Kidney capillary endothelial cell (primary cell): ENCODE measurements at places on chromosomes 6 and 20.

GRCh38 chr6:125041740-125042459 lies 79.7 kb downstream of the RNF217 start:
- DNase-seq, result peak; percentile 82

GRCh38 chr20:7938058-7938457 lies 2.2 kb downstream of the HAO1 start:
- DNase-seq, result no peak

DNA sequence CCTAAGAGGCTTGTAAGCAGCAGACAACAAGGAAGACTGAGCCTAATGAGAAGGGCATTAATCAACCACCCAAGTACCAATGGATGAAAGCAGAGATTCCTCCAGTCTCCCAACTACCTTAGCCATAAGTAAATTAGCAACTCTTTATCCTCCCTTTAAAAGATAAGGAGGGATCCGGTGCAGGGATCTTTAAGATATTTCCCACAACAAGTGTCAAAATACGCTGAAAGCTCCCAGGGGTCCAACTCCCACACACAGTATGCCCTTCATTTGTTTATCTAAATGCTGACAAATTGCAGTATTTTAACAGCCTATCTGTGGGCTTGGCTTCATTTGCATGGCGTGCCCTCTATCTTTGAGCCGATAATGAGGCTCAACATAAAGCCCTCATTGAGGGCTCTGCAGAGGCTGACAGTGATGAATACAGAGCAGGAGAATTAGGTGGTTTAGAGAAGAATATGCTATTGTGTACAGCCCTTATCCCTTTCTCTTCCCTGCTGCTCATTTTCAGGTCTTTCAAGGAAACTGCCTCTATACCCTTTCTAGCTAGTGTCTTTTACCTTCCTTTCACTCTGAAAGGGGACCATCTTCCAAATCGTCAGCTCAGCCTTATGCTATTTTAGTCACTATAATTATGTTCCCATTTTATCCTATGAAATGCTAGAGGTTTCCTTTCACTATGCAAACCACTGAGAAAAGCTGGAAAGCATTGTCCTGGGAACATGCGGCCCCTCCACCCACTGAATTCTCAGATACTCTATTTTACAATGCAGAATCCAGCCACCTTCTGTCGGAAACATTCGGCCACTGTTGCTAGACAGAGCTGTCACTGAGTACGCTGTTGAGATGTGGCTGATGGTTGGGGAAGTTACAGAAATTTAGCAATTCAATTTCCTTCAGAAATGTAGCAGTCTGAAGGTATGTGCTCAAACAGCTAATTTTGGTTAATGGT lies 575.2 kb upstream of the JAG1 start:
- no peak for DNase-seq

- peak; percentile 47 for DNase-seq
These were observed 92.8 kb downstream of the CLIC5 start for GRCh38 chr6:45922728-45923351.

- no peak for DNase-seq
These were observed 3.0 kb upstream of the MAS1 start for GRCh38 chr6:159887761-159888160.

DNA sequence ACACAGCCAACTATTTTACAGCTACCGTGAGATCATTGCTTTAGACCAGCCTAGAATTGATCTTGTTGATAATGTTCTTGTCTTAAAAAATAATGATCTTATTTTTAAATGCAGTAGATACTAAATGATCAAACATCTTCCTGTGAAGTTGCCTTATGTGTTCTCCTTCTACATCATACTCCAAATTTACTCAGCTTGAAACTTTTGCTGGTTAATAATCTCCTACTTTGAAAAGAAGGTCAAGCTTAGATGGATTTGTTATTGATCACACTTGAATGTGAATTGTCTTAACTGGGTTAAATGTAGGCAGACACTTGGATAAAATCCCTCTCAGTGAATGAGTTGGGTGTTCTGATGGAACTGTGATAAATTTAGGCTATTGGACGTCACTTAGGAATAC lies 91.9 kb downstream of the HAO1 start:
- DNase-seq, result no peak

DNA sequence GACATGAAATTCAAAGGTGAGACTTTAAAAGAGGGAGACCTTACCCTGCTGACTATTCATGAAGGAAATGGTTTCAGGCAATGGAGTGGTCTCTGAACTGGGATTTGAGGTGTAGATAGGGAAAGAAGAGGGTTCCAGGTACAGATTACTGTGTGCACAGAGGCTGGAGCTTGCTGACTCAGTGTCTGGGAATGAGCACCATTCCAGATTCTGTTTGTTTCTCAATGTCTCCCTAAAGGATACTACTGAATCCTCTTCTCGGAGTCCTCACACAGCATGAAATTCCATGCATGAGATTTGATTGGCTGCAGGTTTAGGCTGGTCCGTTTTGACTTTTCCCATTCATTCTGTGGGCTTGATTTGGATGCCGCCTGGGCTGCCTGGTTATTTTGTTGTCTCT lies 49.0 kb downstream of the PPP1R14C start:
- no peak for DNase-seq

GRCh38 chr6:51644426-51644825 lies 443.0 kb downstream of the PKHD1 start:
- DNase-seq, result no peak

DNA sequence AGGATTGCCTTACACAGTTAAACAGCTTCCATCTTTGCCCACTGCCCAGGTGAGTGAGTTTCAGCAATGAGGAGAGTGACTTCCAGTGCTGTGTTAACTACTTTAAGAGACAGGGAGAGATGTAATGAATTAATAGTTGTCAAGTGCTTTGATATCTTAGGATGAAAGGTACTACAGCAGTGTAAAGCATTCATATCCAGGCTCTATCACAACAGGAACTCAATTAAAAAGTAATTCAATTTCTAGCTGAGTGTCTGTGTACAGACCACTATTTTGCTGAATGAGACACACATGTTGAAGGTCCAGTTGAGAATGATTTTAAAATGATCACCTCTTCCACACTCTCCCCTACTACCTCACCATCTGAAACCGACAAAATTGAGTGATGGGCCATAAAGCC lies 70.7 kb upstream of the BEND3 start:
- no peak for DNase-seq

- no peak for DNase-seq
These were observed 118.7 kb downstream of the BMP2 start for GRCh38 chr20:6886065-6886729.

GRCh38 chr20:46749147-46749546 lies 39.7 kb downstream of the SLC2A10 start:
- DNase-seq, result no peak

GRCh38 chr6:39102821-39103136 lies 12.2 kb downstream of the SAYSD1 start:
- no peak for DNase-seq

GRCh38 chr6:40740518-40740917 lies 153.4 kb upstream of the LRFN2 start:
- no peak for DNase-seq

DNA sequence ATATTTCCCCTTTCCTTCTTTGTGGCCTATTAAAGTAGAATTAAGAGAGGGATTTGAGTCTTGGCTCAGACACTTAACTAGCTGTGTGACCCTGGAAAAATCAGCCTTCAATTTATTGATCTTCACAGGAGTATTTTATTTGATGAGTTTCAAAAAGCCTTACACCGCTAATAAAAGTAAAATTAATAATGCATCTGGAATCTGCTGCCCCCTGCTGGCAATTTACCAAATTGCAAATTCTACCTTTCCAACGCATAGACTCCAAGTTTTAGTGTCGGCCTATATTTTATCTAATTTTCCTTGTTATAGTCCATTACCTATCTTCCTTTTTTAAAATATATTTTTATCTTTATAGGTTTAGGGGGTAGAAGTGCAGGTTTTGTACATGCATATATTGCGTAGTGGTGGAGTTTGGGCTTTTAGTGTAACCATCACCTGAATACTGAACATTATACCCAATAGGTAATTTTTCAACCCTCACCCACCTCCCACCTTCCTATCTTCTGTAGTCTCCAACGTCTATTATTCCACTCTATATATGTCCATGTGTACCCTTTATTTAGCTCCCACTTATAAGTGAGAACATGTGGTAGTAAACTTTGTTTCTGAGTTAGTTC lies 46.3 kb downstream of the GOPC start:
- peak; percentile 55 for DNase-seq

- DNase-seq, result no peak
These were observed 13.1 kb upstream of the RNASET2 start for GRCh38 chr6:166969390-166970002.
